Stimulated activated CD4-positive, alpha-beta T cell treated with anti-CD3 and anti-CD28 coated beads, Interleukin-2, amount 100 ng/mL, for 24 hours (primary cell): ENCODE measurements at places on chromosomes 13 and 19.

- no peak for DNase-seq
Measured at GRCh38 chr13:80033286-80033685, 307.6 kb downstream of the SPRY2 start.

- no peak for DNase-seq
Measured at GRCh38 chr13:32496599-32497160, 41.9 kb downstream of the N4BP2L2 start.

GRCh38 chr13:99507986-99508385, 6.7 kb downstream of the TM9SF2 start:
- no peak for DNase-seq

- peak; percentile 41 for DNase-seq
Measured at GRCh38 chr19:3274942-3275582, 50.6 kb downstream of the CELF5 start.

DNA sequence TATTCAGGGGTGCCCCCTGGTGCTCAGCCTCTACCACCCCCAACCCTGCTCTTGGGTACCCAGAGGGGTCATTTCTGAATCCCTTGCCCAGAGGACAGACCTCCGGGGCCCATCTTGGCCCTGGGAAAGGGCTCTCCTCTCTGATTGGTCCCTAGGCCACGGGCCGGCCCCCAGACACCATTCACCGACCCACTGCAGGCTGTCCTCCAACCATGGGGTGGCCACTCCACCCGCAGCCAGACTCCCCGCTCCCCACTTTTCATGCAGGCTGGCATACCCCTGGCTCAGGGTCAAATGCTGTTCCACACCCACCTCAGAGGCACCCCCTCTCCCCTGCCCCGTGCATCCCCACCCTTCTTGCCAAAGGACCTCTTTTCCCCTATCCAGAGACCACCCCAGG, 14.8 kb downstream of the SMIM24 start:
- DNase-seq = no peak

- no peak for DNase-seq
Measured at GRCh38 chr19:12800466-12800770, 1.2 kb downstream of the PRDX2 start.

- DNase-seq = no peak
Measured at GRCh38 chr19:58084596-58085347, 13.3 kb downstream of the ZSCAN18 start.

DNA sequence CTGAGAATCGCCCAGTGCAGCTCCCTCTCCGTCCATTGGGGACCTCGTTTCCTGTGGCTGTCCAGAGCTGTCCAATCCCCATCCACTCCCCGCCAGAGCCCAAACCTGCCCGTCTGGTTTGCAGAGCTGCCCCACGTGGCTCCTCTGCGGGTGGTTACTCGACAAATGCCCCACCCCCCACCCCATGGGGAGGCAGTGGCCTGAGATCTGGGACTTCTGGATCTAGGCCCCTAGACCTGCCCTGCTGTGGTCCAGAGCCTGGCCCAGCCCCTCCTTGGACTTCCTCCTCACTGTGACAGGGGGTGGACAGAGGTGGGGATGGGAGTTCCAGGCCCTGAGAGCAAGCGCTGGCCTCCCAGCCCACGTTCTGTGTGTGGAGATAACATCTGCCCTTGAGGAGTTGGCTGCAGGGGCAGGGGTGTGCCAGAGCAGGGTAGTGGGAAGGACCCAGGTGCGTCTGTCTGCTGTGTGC, 29.1 kb downstream of the PAK4 start:
- no peak for DNase-seq

- no peak for DNase-seq
Measured at GRCh38 chr19:47756953-47757608, 11.7 kb downstream of the NOP53 start.

GRCh38 chr19:50230379-50231351, 27.2 kb downstream of the MYH14 start:
- no peak for DNase-seq

DNA sequence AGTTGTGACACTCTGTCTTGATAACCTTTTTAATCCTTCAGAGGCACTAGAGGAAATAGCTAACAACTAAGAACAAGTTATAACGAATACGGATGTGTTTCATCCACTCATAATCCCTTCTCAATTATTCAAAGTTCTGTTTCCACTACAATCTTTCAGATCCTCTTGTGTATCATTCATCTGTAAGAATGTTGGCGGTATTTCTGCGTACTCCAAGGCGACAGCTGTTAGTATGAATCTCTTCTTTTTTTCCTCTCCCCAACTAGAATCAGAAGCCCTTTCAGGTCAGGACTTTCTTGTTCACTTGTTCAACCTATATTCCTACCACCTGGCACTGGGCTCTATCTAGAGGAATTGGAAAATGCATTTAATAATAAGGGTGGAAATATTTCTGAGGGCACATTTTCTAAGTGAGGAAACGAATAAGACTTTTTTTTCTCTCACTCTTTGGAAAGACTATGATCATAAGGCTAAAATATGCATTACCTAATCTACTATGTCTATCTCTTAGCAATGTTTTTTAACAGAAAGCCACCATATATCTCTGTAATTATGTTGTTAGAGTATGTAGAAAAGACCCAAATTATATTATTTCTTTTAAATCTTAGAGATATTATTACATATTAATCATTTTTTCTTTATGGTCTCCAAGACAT, 492.9 kb downstream of the PCDH20 start:
- no peak for DNase-seq

DNA sequence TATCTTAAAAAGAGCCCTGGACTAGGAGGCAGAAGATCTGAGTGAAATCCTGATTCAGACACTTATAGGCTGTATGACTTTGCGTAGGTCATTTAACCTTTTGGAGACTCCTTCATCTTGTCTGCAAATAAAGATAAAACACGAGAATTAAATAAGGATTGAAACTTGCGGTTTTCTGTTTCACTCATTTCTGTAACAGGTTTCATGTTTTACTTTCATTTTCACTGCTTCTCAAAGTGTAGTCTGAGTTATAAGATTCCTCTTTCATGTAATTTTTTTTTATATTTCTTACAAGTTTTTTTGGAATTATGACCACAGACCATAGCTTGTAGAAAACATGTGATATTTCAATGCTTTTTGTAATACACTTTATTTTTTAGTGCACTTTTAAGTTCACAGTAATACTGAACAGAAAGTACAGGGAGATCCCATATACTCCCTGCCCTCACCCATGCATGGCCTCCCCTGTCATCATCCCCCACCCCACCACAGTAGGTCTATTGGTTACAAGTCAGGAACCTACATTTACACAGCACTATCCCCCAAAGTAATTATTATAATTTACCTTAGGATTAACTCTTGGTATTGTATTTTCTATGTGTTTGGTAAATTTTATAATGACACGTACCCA, 174.6 kb downstream of the ITGBL1 start:
- peak; percentile 24 for DNase-seq

GRCh38 chr19:13781547-13781946, 7.3 kb downstream of the C19orf53 start:
- DNase-seq = no peak

GRCh38 chr13:83752141-83752540, 130.1 kb downstream of the SLITRK1 start:
- DNase-seq = no peak

DNA sequence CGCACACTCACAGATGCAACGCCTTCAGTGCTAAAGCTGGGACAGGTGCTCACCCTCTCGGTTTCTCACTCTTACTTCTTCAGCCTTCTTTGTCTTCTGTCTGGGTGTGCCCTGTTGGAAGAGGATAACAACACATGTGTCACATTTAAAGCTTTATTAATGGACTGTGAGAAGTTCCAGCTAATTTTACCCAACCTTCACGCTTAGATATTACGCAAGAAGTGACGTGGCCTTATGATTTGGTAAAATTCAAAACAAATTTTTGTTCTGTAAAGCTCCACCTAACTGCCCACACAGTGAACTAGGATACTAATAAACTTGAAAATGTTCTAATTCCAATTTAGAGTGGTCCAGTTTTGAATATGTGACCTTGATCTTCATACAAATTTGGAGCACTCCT, 66.7 kb upstream of the LRCH1 start:
- no peak for DNase-seq

DNA sequence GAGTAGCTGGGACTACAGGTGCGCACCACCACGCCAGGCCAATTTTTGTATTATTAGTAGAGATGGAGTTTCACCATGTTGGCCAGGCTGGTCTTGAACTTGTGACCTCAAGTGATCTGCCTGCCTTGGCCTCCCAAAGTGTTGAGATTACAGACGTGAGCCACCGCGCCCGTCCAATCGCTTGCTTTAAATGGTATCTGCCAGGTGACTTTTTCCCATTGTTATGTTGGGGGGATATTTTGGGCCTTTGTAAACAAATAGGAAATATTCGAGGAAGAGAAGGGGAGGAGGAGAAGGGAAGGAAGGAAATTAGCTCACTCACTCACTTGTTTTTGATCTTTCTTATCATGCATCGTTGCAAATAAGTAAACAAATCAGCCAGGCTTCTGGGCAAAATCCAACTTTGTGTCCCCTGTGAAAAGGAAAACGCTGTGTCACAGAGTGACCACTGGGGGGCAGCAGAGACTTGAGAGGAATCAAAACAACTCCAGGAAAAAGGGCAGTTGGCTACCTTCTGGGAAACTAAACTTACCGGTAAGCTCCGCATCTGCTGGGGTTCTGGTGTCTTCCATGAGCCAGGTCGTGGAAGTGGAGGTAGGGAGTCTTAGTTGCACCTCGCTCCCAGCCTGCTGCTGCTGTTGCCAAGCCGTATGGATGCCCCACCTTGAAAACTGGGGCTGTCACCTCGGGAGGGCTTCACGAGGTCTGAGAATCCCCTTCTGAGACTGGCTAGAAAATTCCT, 9.3 kb upstream of the RANBP3 start:
- peak; percentile 79 for DNase-seq

GRCh38 chr13:52029569-52029968, 5.1 kb downstream of the UTP14C start:
- DNase-seq = no peak

DNA sequence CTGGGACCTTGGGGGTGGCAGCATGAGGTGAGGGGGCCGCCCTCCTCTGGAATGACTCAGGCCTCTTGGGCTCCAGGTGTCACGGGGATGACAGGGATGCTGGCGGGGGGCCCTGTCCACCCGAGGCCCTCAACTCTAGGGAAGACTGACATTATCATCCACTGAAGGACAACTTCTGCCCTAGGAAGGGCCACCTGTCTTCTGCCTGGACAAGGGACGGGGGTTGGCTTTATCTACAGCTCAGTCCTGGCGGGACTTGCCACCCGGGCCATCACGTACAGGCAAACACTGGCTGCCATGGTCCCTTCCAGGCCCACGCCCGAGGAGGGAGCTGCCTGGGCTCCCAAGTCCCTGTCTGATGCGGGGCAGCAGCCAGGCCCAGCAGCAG, 130.7 kb downstream of the STK24 start:
- no peak for DNase-seq

- no peak for DNase-seq
Measured at GRCh38 chr13:101181076-101181685, 235.1 kb downstream of the NALCN start.

GRCh38 chr19:41309180-41310032, 566 bp upstream of the CCDC97 start:
- DNase-seq = no peak

DNA sequence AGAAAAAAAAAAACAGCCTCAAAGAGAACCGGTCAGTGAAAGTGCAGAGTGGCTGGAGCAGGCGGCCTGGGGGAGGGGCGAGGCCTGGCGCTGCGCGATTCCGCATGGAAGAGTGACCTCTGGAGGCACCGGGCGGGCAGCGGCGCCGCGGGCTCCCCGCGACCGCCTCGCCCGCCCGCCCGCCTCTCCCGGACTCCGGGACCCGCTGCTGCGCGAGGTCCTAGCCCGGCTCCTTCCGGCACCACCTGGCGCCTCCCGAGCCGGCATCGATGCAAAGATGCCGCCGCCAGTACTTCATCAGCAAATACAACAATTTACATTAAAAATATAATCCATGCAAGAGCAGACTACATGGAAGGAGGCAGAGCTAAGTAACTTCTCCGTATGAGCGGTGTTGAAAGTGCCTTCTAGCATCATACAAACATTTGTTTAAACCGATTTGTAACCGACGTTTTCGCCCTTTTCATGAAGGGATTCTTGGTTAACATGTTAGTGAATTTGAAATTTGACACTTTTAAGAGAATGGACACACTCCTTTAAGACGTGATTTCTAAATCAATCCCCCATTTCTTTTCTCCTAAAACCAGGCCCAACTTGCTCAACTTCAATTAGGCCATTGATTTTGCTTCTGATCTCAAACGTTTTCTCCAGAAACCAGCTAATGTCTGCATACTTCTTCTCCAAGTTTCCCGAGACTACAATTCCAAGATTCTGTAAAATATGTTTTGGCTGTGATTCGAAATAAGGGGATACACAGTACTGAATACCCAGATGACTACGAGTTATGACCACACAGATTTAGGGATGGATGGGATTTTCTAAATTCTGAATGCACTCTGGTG, 2.1 kb downstream of the EFNB2 start:
- DNase-seq = peak; percentile 27

GRCh38 chr13:81745391-81745790, 1404.5 kb upstream of the SPRY2 start:
- no peak for DNase-seq

GRCh38 chr19:47418692-47419029, 666 bp downstream of the MEIS3 start:
- DNase-seq = no peak

DNA sequence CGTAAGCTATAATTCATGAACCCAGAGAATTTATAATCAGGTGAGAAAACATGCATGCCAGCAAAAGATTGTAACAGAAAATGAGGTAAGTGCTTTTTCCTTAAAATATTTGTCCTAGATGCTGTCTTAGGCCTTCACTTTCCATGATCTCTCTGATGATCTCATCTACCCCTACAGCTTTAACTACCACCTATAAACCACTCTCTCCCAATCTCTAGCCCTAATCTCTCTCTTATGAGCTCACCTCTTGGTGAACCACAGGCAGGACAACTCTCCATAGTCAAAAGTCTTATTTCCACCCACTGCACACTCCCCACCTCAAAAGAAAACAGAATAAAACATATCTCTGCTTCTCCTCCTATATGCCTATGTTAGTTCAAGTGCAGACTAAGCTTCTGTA, 137.1 kb downstream of the SLC7A1 start:
- DNase-seq = no peak

DNA sequence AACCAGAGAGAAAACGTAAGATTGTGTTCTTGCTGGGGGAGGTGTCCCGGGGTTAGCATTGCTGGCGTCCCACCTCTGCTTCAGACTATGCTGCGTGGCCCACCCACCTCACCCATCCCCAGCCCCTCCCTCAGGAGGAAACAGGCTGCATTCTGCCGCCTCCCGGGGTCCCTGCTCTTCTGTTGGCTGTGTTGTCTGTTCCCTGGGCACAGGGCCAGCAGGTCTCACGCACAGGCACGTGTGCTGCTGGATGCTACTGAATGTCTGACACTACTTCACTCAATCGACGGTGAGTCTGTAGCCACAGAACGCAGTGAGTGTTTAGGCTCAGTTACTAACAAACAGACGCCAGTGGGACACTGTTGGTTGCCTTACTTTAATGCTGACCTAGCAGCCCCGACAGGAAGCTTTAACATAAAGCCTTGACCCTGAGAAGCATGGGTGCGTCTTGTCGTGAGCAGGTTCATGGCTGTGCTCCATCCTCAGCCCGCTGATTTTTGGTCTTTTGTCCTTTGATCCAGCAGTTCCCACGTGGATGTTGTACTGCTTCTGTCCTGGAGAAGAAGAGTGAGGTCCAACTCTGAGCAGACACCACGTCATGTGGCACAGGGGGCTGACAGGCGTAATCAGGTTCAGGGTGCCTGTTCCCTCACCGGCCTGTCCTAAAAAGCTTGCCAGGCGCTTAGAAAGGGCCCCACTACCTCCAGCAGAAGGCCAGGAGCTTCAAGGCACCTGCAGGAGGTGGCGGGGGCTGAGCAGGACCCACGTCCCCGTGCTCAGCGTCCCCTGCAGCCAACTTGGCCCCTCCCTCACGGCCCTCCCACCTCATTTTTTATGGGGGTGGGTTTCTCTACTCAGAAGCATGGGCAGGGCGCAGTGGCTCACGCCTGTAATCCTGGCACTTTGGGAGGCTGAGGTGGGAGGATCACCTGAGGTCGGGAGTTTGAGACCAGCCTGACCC, 26.0 kb downstream of the NAXD start:
- no peak for DNase-seq
